ENCODE measurements at places on chromosomes 11 and 22. TPM values are rescaled to one million over a fixed set of nuclear protein-coding genes. Genes with fewer than 3 reads are reported as not detected.

POU2AF2 gene
- 0.12 TPM for polyA plus RNA-seq

OR5P2 gene
- polyA plus RNA-seq: not detected

CDC42BPG gene
- polyA plus RNA-seq: 0.97 TPM

- peak; percentile 70 for DNase-seq
These were observed 21.7 kb downstream of the MIAT start for GRCh38 chr22:26679003-26679629.

DNA sequence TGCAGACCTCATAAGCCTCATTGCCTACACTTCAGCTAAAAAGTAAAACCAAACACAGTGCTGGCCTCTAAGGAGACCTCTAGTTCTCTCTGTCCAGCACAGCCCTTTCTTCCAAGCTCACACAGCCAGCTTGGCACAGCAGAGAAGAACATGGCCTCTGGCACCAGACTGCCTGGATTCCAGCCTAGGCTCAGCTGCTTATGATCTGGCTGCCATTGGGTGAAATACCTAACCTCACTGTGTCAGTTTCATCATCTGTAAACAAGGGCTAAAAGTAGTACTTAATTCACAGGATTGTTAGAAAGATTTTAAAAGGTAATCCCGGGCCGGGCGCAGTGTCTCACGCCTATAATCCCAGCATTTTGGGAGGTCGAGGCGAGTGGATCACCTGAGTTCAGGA is 9.9 kb upstream of the ACER3 start:
- DNase-seq: no peak

DNA sequence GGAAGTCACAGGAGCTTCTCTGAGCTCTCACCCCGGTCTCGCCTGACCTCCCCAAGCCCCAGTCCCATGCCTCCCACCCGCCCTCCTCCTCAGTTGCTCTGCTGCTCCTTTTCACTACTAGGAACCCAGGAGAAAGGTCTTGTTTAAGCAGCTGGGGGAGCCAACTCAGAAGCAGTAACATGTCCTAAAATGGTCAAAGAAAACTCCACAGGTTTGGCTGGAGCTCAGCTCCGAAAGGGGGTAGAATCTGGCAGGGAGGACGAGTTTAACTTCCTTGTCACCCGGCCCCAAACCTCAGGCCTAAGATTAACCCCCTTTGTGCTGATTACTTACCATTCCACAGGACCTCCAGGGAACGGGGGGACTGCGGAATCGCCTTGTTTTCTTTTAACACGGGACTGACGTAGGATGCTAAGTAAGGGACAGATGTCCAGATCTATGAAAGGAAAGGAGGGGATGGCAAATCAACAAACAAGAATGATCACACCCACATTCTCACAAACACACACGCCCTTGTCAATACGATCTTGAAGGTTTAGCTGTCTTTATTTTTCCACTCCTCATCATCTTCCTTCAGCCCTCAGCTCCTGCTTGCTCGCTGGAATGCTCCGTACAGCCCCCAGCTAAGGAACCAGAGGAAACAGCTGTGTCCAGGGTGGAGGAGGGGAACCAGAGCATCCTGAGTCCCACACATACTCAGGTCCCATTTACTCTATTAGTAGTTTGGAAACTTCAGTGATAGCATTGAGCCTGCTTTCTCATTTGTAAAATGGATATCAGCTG is 13.5 kb downstream of the PCSK7 start:
- DNase-seq: no peak

All from left renal pelvis (tissue), 4 donors.